M059J (cell line): ENCODE measurements at places on chromosomes 1 and 21.

DNA sequence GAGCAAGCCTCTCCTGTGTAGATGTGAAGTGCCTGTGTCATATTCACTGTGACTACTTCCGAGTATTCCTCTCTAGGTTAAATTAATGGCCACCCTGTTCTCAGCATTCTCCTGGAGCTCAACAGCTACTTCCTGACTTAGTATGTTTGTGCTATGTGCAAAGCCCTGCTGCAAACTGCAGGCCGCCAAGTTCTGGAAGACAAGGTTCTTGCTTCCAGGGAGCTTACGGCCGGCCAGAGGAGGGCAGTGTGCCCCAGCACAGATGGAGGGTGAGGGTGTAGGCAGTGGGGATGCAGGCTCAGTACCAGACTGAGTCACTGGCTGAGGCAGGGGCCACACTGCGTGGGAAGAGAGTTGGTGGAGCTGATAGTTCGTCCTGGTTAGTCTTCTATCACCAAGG lies 43.2 kb downstream of the ELK4 start:
- DNase-seq: peak; percentile 29

DNA sequence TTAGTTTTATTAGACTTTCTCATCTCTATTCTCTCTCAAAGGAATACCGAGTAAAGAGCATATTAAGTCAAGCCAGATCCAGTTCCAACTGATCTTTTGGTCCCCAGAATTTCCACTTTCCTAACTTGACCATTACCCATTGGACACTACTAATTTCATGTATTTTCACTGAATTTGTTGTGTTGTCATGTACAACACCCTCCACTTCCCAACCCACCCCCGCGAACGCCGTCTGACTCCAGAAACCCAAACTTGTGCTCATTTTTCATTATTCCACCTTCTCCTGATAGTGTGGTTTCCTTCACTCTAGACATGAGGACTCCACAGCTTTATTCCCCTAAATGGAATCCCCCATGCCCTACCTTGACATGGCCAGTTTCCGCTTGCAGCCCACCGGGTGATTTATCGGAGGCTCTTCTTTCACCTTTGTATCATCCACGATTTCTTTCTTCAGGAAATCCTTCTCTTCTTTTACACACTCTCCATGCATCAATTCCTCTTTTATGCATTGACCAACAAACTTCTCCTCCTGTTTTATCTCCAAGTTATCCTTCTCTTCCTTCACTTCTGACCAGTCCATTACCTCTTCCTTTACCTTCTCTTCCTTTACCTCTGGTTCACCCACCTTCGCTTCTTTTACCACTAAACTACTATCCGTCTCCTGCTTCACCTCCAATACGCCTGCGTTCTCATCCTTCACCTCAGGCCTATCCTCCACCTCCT lies 805 bp downstream of the ZNHIT6 start:
- no peak for DNase-seq

DNA sequence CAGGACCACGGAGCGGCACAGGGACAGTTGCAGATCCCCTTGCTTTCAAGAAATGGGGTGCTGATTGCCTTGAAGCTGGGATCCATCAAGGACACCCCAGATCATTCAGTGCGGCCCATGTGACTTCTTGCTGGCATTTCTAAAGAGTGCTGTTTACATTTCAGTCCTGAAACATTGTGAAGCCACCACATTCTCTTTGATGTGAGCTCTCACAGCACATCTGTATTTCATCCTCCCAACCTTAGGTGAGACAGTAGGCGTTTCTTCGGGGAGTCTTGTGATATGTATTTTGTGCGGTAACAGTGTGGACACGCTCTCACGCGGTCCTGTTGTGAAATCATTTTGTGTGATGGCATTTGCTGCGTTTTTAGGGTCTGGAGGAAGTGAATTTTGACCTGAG lies 57.2 kb downstream of the CACHD1 start:
- no peak for DNase-seq

DNA sequence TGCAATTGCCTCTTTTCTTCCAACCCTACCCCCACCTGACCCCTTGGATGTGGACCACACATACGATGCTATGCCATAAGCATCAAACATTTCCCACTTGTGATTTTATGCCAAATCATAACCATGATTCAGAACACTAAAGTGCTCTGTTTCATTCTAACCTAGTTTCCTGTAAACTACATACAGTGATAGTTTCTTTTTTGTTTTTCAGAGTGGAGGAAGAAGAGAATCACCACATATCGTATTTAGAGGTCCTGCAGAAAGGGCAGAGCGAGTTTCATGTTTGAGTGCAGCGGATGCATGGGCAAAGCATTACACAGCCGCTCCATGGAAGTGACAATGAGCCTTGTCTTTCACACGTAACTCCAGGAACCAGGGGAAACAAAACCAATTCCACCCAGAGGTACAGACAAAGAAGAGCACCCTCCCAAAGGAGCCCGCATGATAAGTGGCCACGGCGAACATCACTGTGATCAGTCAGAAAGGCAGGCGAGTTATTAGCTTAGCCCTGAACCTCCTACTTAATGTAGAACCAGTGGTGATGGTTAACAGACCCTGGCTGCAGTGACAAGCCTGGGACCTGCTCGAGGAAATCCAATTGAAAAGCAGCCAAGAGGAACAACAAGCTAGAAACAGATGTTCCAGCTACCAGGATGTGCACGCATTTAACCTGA lies 64.0 kb upstream of the ZNF281 start:
- DNase-seq: no peak

- DNase-seq: peak; percentile 7
These were observed 111.9 kb upstream of the C21orf91 start for GRCh38 chr21:17931080-17931479.

GRCh38 chr1:239819096-239819495 lies 272.6 kb upstream of the FMN2 start:
- no peak for DNase-seq
